ENCODE measurements at places on chromosomes 3 and 15.

DNA sequence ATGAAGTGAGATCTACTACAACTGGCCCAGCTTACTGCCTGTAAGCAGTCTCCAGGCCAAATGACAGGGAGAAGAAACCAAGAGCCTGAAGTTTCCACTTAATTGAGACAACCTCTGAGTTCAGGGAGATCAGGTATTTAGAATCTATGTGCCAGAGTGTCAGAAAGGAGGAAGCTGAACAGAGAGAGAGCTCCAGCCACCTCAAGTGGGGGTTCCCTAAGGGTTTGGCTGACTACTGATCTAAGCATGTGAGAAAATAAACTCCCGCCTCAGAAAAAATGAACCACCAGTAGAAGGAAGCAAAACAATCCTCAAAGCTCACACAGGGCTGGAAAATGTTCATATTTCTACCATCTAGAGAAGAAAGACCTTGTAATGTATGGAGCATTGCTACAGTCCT, 25.0 kb downstream of the ADAM10 start:
- DNase-seq: no peak

- DNase-seq: peak; percentile 7
Observed at GRCh38 chr3:111072031-111072921, 660 bp downstream of the NECTIN3 start.

DNA sequence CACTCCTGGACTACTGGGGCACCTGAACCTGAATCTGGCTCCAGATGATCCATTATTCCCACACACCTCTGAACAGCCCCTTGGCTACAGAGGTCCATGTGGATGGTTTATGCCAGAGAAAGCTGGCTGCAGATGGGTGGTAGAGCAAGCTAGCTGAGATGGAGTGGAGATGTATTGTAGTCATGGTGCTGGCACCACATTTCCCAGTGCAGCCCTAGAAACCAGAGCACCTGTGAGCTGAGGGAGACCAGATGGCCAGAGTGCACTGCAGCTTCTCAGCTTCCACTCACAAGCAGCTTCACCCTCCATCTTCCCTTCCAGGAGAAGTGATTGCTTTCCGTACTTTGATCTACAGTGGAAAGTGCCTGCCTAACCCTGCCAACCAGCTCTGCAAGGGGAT, 29.9 kb downstream of the RBP1 start:
- DNase-seq: no peak

GRCh38 chr3:19485267-19485666, 337.0 kb downstream of the KCNH8 start:
- no peak for DNase-seq

- DNase-seq: peak; percentile 40
Observed at GRCh38 chr3:115146032-115146417, 1.1 kb downstream of the ZBTB20 start.

GRCh38 chr3:188001093-188001492, 152.9 kb upstream of the LPP start:
- DNase-seq: no peak

DNA sequence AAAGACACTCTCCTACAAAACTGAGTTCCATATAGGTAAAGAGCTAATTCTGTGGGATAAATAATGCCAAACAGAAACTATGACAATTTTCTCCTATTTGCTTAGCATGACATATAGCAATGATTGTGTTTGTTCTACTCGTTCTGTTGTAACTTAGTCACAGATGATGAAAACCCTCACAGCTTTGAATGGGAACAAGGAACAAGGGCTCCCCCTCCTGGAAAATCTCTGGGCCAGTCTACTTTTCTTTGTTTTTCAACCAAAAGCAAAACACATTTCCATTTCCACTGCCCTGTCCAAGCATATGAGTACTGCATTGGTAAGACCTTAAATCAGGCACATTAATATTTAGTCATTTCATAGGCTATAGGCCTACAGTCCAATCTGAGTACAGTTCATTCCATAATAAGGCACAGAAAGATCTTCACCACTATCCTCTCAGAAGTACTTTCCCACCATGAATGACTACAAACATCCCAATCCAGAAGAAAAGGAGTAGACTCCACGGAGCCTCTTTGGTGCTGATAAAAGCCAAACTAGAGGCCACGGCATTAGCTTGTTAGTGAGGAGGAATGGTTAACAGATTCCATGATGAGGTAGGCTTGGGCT, 67.1 kb downstream of the ATP8B4 start:
- DNase-seq: no peak

DNA sequence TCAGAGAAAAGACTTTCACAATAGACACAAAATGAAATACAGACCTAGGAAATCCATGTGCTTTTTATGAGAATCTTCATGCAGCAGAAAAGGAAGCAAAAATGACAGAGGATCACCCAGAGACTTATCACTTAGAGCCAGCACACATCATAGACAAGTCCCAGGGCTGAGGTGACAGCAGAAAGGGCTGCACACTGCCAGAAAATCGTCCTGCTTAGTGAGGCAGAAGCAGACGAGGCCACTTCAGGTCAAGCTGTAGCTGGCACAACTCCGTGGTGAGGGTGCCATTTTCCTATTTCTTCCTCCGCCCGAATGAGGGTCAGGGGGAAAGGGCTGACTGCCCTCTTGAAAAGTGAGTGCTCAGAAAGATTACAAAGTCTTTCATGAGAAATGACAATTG, 95.9 kb upstream of the TNIK start:
- DNase-seq: no peak

- no peak for DNase-seq
Observed at GRCh38 chr15:63236272-63236671, 41.1 kb upstream of the APH1B start.

- DNase-seq: no peak
Observed at GRCh38 chr3:103511891-103512290, 1077.1 kb downstream of the ZPLD1 start.

DNA sequence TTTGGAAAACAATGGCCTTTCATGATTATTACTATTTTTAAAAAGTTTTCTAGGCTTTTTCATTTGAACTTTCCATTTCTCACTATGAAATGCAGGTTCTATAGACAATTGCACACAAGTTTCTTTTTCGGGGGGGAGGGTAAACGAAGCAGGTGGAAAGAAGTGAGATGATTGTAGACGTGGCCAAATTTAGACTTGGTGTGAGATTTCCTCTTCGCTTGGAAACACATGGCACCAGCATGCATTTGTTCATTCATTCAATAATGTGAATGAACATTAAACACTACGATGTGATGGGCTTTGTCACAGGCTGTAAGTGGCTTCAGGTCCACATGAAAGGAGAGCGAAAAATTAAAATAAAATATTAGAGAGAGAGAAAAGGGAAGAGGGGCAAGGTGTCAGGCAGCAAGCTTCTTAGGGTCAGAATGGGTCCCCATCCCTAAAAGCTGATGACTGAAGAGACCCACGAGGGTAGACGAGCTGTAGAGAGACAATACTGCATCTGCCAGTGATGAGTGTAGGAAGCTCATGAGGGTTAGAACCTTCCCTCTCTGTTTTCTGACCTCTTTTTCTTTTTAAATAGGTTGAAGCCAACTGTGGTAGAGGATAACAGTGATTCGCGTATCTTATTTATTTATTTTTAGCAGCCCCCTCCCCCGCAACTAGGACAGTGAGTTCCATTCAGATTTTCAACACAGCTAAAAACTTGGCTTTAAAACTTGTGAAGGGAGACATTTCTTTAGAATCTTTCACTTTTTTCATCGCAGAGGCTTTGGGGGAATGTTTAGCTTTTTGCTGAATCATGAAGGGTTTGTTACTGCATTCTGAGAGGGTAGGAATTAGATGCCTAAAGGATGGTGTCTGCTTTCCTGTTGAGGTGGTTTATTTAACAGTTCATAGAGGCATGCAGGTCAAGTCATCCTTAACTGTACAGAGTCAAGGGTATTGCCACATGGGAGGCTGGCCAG, 36.2 kb downstream of the GAP43 start:
- no peak for DNase-seq

DNA sequence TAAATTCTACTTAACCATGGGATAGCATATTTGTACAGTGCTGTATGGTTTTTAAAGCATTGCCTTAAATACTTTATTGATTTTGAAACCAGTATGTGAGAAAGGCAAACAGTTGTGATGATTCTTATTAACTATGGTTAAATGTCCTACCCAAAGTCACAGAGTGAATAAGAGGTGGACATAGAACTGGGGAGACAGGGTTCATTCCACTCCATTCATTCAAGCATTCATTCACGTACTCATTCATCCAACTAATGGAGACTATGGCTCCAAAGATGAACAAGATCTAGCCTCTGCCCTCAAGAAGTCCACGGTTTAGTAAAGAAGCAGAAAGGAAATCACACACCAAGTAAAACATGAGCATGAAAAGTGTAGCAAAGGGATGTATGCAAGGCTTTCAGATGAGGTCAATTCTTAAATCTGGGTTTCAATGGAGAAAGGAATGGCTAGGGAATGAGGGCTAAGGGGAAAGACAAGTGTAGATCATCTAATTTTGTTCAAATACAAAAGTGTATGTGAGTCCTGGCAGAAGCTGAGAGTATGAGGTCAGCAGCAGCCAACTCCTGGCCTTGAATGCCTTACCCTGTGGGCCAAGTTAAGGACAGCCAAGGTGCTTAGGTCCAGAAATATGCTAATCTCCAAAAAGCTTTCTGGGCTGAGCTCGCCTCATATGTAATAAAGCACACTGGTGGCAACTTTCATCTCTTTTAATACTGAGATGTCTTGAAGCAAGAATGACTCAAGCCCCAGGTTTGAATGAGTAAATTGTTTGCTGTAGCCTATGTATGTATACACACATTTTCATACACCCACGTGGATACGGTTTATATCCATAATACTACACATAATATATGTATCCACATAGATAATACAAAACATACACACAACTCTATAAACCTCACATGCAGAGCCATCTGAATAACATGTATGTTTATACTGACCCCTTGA, 4.3 kb downstream of the TNIK start:
- no peak for DNase-seq

DNA sequence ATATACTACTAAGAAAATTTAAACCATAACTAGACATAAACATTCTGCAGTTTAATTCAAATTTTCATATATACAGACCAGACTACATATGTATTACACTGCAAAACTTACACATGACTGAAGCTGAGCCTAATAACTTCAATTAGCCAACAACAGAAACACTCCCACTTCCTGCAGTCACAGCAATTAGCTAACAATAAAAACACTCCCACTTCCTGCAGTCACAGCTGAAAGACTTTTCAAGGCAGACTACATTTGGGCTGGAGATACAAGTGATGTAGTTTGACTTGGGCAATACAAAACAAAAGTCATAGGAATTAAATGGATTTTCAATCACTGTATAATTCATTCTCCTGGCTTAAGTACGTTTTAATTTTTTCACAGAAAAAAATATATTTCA, 10.3 kb downstream of the TM2D3 start:
- DNase-seq: no peak

- no peak for DNase-seq
Observed at GRCh38 chr15:92391640-92392039, 2.0 kb upstream of the ST8SIA2 start.

GRCh38 chr15:28903555-28903954, 17.8 kb downstream of the APBA2 start:
- no peak for DNase-seq

GRCh38 chr3:190076601-190077394, 43.9 kb downstream of the P3H2 start:
- no peak for DNase-seq

GRCh38 chr3:178059119-178059518, 477.1 kb upstream of the KCNMB2 start:
- DNase-seq: no peak

DNA sequence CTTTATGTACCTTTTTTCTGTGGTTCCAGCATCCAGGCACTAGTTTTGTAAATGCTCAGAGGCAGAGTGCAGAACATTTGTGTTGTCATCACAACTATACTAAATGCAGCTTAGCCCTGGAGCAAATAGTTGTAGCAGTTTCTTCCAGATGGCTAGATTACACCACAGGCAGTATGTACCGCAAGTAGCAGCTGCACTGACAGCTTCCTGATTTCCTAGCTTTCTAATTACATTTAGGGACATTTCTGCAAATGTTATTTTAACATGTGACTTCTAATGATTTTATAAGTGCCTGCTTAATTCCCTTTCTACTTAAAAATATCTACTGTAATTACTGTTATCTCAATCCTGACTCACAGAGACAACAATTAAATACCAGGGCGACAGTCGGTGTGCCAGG, 106.5 kb downstream of the NR2E3 start:
- DNase-seq: no peak

GRCh38 chr15:38886315-38887163, 321.9 kb upstream of the RASGRP1 start:
- DNase-seq: no peak

Measured in effector memory CD4-positive, alpha-beta T cell (primary cell).